ENCODE measurements at places on chromosomes 2 and 18. TPM values are rescaled to one million over a fixed set of nuclear protein-coding genes. Genes with fewer than 3 reads are reported as not detected.
A peak's percentile ranks its signal among the peaks of the same experiment; 100 is the strongest.

Gene FBLN7
- polyA plus RNA-seq, result 1.6 TPM

GRCh38 chr2:169895294-169895985 lies 68.2 kb downstream of the UBR3 start:
- DNase-seq, result peak; percentile 4

DNA sequence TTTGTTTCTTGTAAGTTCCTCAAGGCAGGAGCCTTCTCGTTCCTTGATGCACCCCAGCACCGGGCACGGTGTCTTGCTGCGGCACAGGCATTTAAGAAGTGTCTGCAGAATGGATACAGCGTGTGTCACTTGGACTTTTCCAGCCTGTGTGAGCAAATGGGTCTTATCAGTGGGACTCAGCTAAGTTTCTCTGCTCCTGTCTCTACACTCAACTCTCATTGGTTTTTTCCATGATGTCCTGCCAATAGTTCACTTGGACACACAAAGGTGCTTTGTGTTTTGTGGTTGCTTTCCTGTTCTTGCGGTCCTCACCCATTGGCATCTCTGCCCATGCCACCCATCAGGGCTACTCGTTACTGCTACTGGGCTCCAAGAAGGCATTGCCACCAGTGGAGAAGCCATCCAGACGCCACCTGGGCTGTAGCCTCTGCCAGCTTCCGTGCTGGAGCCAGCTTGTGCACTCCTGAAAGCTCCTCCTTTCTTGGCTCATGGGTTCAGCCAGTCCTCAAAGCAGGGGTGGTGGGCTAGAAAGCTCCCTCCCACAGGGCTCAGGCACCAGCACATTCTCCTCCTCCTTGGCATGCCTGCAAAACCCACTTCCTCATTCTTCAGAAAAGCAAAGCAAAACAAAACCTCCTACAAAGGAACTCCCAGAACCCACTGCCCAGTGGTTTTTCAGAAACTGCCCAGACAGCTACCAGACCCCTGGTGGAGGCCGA lies 41.4 kb downstream of the IL1R2 start:
- no peak for DNase-seq

Gene ATP6V1C2
- polyA plus RNA-seq, result 0.04 TPM

Gene GAD1
- polyA plus RNA-seq, result 0.25 TPM

DNA sequence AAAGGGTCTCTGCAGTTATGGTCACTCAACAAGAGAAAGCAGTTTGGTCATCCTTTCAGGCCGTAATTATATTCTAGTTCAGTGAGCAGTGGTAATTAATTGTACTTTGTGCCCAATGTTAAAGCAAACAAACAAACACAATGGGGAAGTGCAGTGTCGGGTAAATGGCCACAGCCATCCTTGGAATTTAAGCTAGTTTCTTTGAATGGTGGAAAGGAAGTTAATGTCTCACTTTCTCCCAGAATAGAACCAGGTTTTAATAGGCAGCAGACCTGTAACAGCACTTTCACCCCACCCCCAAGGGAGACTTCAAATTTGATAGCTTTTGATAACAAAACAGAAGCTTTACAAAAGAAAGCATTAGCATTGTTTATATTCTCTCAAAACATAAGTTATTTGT lies 20.0 kb upstream of the ITGAV start:
- no peak for DNase-seq

DNA sequence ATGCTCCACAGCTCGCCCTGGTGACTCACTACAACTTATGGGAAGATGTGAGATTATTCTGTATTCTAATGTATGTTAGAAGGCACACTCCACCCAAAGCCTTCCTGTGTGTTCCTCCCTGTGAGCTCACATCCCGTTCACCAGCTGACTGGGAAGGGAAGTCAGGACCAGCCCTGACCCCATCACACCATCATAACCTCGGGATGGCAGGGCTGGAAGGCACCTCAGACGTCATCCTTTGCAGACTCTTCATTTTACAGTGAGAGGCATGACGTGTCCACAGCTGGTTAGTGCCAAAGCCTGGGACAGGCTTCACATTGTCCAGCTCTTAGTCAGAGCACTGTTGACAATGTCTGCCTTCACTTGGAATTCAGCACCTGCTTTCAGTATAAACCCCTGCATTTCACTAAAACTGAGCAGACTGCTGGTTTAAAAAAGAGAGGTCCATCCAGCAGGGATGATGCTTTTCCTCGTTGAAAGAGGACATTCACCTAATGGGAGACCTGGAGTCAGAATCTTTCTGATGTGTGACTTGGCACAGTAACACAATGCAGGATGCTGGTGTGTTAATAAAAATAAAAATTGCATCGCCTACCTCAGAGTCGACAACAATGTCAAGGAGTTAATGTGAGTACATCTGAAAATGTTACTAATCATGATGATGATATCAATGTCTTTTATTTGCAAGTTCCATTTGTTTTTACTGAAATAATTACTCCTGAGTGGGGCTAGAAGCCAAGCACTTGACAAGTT lies 418.0 kb upstream of the TNP1 start:
- peak; percentile 44 for DNase-seq

DNA sequence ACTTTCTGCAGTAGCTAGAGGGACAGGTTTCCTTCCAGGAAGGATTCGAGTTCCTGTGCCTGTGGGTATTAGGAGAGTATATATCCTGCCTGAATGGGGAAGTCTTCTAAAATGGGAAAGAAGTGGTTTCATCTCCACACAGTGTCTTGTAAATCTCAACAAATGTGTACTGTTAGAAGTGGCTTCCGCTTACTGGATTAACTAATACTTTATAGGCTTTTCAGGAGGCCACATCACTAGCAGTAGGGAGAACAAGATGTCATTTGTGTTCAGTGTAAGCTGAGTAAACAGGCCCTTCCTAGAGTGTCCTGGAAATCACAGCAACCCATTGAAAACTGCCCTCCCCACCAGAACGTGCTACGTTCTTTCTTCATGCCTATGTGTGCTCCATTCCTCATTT lies 12.5 kb upstream of the POLR1B start:
- DNase-seq, result no peak

Gene DUSP2
- 2.2 TPM for polyA plus RNA-seq

Gene WNT10A
- polyA plus RNA-seq, result not detected

DNA sequence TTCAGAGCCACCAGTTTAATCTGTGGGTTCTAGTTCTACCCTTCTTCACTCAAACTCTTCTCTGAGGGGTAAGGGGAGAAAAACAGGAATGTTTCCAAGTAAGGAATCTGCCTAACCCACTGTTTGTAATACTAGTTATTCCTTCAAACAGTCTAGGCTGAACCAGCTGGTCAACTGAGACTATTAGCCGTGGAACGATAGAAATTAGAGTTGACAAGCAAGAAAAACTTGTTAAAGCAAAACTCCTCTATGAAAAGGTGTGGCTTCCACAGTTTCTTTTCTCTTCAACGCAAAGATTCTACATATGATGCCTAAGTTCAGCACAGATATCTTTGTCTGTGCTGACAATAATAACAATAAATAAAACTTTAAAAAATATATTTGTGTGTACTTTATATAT lies 11.5 kb downstream of the PAIP2B start:
- no peak for DNase-seq

- DNase-seq, result no peak
These were observed 8.2 kb downstream of the SRSF7 start for GRCh38 chr2:38742797-38743559.

Gene CENPA
- 18.9 TPM for polyA plus RNA-seq

Gene CXCR4
- polyA plus RNA-seq, result not detected

DNA sequence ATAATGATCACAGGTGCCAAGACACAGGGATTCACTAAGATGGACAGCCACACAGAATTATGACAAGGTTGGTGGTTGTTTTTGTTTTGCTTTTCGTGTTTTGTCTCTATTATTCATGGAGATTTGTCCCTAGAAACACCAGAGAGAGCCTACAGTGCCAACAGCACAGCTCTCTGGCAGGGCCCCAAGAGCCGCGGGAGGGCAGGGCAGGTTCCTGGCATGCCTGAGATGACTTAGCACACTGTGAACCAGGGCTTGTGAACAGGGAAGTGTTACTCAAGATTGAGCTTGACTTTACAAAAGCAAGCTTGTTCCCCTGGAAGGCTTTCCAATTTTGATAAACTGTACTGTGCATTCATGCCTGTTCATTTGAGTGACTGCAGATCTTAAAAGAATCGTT lies 437.4 kb upstream of the SALL3 start:
- DNase-seq, result no peak

DNA sequence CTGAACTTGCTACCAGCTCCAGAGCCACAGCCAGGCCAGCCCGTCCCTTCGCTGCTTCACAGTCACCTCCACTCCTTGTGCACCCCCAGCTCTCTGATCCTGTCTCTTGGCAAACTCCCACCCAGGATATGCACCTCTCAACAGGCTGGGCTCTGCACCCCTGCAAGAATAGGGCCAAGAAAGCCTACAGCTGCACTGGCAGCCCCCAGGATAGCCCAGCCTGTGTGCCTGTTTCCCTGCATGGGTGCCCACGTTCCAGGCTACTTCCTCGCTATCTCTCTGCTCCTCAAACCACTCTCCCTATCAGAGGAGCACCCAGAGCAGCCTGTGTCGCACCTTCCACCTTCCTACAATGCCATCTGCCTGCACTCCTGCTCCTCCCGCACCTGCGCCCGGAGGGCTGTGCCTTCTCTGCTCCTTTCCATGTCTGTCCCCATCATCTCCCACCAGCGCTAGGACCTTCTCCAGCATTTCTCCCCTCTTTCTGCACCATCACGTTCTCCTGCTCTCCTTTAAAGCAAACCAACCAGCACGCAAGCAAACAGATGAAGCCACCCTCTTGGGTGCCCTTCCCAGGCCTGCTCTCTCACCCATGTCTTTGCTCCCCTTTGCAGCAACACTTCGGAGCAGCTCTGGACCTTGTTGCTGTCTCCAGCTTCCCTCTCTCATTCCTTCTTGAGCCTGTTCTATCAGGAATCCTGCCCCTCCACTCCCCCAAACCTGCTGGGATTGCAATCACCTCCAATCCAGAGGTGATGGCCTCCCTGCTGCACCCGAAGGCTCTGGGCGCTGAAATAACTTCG lies 313.2 kb upstream of the HS6ST1 start:
- no peak for DNase-seq

DNA sequence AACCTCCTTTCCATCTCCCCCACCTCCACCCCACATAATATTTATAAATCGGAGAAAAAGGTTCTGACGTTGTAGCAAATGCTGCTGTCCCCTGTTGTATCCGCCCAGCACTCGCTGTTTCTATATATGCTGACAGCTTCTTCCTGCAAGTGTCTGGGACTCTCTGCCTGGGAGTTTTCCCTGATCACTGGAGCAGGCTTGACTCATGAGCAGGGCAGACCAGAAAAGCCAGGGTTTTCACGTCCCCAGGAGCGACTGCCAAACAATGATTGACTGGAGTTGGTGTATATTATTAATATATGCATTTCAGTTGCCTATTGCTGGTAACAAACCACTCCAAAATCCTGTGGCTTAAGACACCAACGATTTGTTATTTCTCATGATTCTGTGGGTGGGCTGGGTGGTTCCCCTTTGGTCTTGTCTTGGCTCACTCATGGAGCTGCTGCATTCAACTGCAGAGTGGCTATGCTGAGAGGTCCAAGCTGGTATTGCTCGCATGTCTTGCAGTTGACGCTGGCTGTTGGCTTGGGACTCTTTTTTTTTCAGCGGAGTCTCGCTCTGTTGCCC lies 21.2 kb upstream of the ASXL2 start:
- DNase-seq, result no peak

Gene ANKRD12
- 3.0 TPM for polyA plus RNA-seq

Gene TRIM43B
- not detected for polyA plus RNA-seq

GRCh38 chr2:144213797-144214196 lies 306.1 kb downstream of the ZEB2 start:
- no peak for DNase-seq

- no peak for DNase-seq
These were observed 42.5 kb downstream of the WDR35 start for GRCh38 chr2:19947184-19947940.

DNA sequence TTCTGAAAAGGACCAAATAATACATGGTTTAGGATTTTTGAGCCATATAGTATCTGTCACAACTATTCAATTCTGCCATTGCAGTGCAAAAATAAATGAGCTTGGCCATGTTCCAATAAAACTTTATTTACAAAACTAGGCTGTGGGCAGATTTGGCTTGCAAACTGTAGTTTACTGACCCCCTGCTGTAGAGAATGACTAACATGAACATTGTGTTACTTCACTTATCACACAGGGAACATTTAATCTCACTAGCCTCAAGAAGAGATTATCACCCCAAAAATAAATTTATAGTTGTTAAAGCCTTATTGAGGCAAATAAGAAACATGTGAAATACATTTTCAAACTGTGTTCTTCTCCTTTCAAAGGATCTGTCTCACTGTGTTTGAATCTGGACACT lies 766.2 kb downstream of the MBD2 start:
- DNase-seq, result no peak

Gene IMPA2
- polyA plus RNA-seq, result 22.8 TPM

DNA sequence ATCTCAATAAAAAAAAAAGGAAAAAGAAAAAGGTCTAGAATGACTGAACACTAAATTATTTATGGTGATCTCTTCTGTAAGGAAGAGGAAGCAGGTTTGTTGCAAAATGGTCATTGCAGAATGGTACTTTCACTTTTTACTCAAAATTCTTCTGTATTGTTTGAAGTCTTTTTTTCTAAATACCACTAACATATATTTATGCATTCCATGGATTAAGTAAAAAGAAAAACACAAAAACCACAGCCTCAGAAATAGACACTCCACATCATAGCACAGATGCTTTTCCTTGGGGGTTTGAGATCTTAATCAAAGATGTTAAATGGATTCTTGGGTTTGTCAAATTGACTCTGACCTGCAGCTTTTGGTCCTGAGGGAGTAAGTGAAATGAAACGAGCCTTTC lies 47.4 kb downstream of the RHOB start:
- no peak for DNase-seq

- DNase-seq, result no peak
These were observed 25.6 kb downstream of the CYTIP start for GRCh38 chr2:157418239-157418641.

Gene CCDC121
- polyA plus RNA-seq, result 0.58 TPM

- DNase-seq, result no peak
These were observed 38.4 kb downstream of the SLC9A2 start for GRCh38 chr2:102657770-102658169.

DNA sequence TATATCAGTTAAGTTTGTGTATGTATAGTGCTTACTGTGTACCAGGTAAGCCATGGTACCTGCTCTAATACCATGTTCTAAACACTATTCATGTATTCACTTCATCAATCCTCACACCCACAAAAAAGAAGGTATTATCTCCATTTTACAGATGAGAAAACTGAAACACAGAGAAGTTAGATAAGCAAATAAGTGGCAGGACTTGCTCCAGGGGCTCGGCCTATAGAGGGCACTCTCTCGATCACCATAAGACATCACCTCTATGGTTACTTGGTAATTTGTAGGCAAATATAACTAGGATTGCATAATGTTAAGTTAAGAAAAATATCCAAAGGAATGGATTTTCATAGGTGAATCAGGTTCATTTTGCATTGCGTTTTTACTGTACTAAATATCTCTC lies 118.1 kb upstream of the FN1 start:
- no peak for DNase-seq

DNA sequence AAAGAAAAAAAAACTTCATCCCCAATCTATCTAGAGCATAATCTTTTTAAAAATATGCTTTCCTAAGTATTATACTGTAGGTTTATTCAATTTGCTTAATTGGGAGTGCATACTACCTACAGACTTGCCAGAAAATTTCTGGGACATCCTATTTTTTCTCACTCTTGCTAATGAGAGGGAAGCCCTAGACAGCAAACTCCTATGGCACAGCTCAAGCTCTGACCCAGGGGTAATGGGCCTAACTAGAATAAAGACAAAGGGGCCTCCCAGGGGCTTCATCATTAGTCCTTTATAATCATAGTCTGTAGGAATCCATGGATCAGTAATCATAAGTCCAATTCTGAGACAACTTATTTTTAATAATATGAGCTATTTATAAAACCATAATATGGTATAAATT lies 142.6 kb upstream of the ITGA4 start:
- DNase-seq, result no peak

Gene STARD6
- polyA plus RNA-seq, result not detected

GRCh38 chr2:113012436-113013335 lies 7.4 kb downstream of the IL36A start:
- DNase-seq, result peak; percentile 3

Gene MTCL1
- polyA plus RNA-seq, result 29.8 TPM

All from BJ (cell line).